ENCODE measurements at places on chromosomes 6 and 20.

GRCh38 chr6:17349427-17349826 lies 44.0 kb upstream of the CAP2 start:
- DNase-seq: no peak

GRCh38 chr20:46202766-46203509 lies 84.8 kb downstream of the CD40 start:
- no peak for DNase-seq

GRCh38 chr6:11802886-11803590 lies 24.4 kb upstream of the ADTRP start:
- DNase-seq: no peak

- no peak for DNase-seq
Observed at GRCh38 chr20:54657268-54657826, 182.0 kb downstream of the DOK5 start.

GRCh38 chr6:35016502-35017321 lies 124.4 kb downstream of the TCP11 start:
- DNase-seq: no peak

DNA sequence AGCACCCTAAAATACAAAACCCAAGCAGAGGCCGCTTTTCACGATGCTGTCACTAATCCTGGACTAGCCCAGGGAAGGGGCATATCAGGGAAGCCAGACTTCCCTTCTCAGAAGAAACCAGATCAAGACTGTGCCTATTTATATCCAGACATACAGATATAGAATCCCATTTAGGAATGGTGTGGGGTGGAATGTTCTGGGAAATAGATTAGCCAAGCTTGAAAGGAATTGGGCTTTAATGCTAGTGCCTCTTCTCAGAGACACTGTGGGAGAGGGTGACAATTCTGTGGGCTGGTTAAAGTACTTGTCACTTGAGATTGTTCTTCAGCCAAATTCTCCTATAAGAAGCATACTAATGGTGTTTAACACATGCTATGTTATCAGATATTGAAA lies 45.5 kb downstream of the SNAP25 start:
- DNase-seq: no peak
